ENCODE measurements at places on chromosomes 13 and 19.

DNA sequence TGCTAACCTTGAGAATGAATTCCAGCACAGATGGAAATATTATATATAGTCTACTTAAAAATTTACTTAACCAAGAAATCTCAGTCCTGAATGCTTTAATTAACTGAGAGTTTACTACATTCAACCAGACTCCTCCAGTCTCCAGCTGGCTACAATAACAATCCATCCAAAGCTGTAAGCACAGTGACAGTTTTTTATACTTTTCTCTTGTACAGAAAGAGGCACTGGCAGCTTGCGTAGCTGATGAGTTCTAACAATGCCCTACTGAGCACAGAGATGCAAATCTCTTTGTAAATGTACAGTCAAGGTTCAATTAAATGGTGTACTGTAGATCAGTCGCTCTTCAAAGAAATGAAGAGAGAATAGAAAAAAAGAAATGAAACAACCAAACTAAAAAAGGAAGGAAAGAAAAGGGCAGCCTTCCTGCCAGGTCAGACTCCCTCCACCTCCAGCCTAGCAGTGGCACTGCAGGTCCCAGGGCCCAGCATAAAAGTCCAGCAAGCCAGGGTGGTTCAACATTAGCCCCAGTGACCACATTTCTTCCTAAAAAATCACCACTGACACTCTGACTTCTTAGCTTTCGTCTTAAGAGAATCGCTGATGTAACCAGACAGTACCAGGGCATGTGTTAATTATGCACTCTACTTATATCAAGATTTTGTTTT, 88.4 kb downstream of the SACS start:
- DNase-seq: no peak

GRCh38 chr13:35549481-35549880, 73.0 kb upstream of the MAB21L1 start:
- no peak for DNase-seq

DNA sequence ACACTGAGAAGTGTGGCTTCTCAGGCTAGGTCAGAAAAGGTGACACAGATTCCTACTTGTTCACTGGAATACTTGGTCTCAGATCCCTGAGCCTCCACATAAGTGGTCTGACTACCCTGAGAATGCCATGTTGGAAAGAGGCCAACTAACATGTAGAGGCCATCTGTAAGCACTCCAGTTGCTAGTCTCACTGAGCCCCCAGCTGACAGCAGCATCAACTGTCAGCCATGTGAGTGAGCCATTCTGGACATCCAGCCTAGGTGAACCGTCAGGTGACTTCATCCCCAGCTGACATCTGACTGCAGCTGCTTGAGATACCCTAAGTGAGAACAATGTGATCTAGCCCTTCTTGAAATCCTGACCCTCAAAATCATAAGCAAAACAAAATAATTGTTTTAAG, 18.1 kb upstream of the ARL11 start:
- DNase-seq: no peak

- no peak for DNase-seq
These were observed 757 bp upstream of the CLEC11A start for GRCh38 chr19:50722201-50723013.

DNA sequence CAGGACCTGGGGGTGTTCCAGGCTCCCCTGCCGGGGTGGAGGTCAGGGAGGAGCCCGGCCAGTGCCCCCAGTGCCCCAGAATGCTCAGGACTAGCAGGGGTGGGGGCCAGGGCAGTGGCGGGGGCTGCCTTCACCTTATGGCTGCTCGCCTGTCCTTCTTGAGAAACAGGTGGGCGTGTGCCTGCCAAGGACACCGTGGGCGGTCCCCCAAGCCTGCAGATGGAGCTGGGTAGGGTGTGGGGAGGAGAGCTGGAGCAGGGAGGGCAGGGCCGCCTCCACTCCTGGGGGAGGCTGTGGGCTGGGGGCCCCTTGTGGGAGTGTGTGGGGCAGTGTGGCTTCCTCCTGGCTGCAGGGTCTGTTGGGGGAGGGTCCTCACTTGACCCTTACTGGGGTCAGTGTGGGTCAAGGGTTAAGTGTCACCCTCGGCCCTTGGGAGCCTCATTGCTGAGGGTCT, 160.1 kb downstream of the KDM4B start:
- no peak for DNase-seq

DNA sequence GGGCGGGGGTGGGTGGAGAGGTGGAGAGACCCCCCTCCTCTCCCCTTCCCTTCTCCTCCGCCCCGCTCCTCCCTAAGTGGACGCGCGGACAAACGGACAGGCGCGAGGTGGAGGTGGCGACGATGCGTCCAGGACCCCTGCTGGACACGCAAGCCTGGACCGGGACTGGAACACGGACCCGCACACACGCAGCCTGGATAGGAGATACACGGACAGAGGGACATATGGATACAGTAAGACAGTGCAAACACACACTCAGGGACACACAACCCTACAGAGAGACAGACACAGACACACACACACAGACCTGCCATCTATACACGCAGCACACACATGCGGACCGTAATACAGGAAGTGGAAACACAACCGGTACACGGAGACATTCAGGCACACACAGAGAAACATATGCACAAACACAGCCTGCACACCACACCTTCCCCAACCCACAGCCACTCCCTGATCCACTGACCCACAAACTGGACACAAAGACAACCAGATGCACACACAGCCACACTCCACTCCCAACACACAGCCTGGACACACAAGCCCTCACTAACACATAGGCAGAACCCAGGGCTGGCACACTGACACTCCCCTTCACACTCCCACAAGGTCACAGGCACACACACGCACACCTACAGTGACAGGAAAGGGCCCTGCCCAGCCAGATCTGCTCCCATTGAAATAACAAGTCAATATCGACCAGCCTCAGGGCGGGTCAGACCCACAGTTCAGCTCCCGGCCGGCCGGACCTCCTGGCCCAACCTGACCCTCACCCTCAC, 696 bp upstream of the ERFL start:
- DNase-seq: no peak

GRCh38 chr13:25800523-25800922, 251.3 kb downstream of the SHISA2 start:
- no peak for DNase-seq

GRCh38 chr19:18046059-18046718, 38.2 kb downstream of the ARRDC2 start:
- DNase-seq: no peak

GRCh38 chr13:43009506-43009905, 13.9 kb upstream of the DNAJC15 start:
- DNase-seq: no peak

GRCh38 chr13:44802491-44802890, 186.8 kb downstream of the NUFIP1 start:
- DNase-seq: no peak

DNA sequence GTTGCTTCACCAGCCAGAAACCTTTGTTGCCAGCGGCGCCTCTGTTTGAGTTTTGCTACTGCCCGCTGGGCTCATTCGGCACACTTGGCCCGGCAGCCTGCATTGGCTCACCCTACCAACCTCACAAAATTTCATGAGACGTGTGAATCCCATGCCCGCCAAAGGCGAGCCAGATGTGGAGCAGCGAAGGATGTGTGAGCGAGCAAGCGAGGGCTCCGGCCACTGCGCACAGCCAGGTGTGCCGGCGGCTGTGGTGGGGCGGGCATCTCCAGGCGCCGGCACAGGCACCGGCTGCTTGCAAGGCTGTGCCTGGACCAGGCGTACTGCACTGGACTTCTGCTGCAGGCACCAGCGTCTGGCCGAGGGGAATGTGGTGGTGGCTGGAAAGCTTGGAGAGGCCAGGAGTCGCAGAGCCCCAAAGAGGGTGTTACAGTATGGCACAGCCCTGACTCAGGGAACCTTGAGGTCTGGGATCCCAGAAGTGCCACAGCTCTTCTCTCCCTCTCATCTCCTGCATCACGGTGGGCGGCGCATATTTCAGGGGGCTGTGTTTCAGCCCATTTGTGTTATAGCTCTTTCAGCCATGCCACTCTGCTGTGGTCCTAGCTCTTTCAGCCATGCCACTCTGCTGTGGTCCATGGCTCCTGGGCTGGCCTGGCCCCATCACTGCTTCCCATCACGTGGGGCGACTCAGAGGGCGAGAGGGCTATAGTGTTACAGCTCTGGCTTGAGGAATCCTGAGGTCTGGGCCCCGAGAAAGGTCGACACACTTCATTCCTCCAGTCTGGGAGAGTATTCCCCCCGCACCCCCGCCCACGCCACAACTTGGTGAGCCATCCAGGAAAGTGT, 592.0 kb upstream of the SLITRK5 start:
- DNase-seq: no peak

GRCh38 chr13:79340490-79340889, 65.6 kb downstream of the RBM26 start:
- DNase-seq: no peak

GRCh38 chr19:16779539-16780163, 49.5 kb upstream of the SIN3B start:
- no peak for DNase-seq

GRCh38 chr19:32224371-32225244, 120.8 kb upstream of the ZNF507 start:
- peak; percentile 19 for DNase-seq

DNA sequence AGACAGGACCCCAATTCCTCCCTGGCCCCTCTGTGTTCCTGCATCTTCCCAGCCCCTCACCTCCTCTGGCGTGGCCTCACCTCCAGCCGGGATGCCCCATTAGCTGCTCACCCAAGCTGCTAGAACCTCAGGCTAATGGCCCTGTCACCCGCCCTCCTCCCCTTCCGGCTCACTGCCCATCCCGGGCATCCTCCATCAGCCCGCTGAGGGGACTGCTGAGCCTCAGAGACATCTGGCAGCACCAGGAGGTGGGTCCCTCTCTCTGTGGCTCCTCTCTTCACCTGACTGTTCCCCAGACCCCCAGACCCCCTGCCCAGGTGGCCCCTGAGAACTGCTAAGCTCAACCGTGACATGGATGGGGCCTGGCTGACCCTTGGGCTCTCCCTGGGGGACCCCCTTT, 2.9 kb downstream of the FFAR1 start:
- no peak for DNase-seq

- DNase-seq: no peak
These were observed 55.9 kb downstream of the STARD13 start for GRCh38 chr13:33229446-33230177.

DNA sequence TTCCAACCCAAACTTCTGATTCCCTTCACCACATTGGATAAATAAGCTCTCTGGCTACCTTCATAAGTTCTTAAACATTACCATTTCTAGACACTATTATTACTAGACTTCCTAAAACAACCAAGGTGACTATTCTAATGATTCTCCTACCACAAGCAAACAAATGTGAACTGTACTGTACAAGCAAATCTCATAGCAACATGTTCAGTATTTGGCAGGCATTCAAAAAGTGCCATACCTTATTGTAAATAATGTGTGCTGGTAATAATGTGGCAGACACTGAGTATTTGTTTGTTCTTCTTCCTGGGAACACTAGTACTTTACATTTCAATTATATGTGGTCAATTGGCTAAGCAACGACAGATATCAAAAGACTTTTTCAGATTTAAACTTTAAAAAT, 986.0 kb upstream of the SPRY2 start:
- DNase-seq: no peak

DNA sequence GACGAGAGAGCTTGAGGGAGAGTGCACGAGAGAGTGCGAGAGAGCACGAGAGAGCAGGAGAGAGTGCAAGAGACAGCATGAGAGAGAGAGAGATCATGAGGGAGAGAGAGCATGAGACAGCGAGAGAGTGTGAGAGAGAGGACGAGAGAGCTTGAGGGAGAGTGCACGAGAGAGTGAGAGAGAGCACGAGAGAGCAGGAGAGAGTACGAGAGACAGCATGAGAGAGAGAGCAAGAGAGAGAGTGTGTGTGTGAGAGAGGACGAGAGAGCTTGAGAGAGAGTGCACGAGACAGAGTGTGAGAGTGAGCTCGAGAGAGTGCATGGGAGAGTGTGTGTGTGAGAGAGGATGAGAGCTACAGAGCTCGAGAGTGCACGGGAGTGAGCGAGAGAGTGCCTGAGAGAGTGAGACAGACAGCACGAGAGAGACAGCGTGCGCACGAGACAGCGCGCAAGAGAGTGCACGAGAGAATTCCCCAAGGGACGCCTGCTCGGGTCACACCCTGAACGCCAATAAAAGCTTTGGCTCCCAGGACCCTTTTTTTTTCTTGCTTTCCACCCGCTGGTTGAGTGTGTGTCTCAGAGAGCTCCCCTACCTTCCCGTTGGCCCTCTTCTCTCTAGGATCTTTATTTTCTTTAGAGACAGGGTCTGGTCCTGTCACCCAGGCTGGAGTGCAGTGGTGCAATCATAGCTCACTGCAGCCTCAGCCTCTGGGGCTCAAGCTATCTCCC, 3.7 kb downstream of the CD70 start:
- no peak for DNase-seq

GRCh38 chr13:25908366-25908765, 143.4 kb downstream of the SHISA2 start:
- no peak for DNase-seq

DNA sequence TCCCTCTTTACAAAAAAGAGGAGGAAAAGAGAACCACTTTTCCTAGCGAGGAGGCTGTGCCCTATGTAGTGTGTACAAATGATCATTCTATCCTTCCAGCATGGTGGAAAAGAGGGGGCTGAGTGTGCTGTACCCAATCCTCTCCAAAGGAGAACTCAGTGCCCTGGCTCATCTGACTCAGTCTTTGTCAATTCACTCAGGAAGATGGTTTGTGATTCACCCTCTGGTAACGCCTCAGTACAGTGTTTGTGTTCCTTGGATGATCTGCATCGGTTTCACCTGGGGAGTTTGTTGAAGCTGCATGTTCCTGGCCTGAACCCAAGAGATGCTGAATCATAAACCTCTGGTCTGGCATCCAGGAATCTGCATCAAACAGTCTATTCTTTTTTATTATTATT, 18.3 kb upstream of the ENOX1 start:
- DNase-seq: no peak

GRCh38 chr13:90880790-90881189, 466.7 kb upstream of the MIR17HG start:
- no peak for DNase-seq

DNA sequence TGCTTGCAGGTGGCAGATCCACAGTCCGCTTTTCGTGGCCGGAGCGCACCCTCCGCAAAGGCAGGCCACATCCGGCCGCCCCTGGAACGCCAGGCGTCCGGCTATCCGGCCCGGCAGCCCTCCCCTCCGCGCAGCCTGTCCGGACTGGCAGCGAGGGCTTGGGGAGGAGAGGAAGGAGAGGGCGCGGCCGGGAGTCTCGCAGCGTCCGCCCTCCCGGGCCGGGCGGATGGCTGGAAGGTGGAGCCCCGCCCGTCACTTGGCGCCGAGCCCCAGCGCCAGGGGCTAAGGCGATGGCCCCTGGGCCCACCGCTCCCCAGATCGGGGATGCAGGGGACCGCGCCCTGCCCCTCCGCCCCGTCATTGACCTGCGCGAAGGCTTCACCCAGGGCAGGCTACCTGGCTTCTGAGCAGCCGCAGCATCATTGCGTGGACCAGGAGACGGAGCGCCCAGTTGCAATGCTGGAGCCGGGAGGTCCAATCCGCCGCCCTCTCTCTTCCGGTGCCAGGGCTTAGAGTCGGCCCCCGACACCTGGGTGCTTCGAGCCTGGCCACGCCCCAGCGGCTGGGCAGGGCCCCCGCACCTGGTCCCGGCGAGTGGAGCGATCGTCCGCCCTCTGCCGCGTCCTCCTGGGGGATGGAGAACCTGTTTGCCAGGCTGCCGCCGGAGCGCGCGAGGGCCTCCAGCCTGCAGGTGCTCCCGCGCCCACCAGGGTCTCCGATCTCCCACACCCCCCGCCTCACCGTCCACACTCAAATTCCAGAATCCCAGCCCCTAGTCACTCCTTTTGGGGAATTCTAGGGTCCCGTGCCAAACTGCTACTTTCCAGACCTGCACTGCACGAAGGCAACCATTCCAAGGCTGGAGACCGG, at the start of gene FUT1:
Gene FUT1, minus strand, starts transcription at position 146 of the 870 bp plus-strand sequence. CDS start 1,360 bp downstream, outside the sequence.
- no peak for DNase-seq

Measured in stimulated activated CD8-positive, alpha-beta memory T cell treated with anti-CD3 and anti-CD28 coated beads, Interleukin-12 subunit alpha, Interleukin-12 subunit beta, amount 100 ng/mL, for 4 hours (primary cell).